ENCODE measurements at places on chromosomes 3 and 15.
A peak's percentile ranks its signal among the peaks of the same experiment; 100 is the strongest.

DNA sequence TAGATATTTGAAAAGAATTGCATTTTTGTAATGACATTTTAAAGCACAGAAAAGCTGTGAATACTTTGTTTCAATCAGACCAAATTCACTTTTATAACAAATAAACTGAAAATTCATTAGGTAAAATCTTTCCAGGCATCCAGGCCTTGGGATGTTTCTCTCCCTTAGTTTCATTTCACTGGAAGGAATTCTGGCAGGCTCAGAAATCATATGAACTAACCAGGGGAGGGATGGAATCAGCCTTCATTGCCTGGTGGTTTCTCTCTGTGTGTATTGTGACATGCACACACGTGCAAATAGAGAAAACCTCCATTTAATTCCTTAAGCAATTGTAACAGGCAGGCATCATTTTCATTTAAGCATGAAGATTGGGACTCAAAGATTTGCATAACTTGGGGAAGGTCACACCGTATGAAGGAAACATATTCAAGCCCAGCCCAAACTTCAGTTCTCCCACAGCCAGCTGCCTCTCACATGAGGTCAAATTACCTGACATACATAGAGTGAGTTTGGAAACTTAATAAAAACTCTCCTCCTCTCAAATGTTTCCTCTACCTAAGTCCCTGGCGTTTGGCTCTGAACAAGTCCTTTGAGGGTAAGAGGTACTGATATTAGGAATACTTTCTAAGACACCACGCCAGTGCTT, 376.1 kb upstream of the MCTP2 start:
- DNase-seq, result no peak

DNA sequence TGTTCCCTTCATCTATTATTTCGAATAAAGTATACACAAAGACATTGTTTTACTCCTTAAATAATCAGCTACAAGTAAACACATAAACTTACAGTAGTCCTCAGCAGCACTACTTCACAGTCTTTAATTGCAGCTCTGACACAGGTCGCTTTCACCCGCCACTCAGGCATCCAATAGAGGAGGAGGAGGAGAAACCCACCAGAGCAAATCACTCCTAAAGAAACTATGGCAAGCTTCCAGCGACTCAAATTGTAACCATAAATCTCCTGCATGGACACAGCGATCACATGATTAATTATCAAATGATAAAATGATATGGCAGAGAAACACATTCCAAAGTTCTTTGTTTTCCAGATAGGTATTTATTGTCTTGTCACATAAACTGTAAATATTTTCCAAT, 26.2 kb downstream of the ATP13A3 start:
- no peak for DNase-seq

DNA sequence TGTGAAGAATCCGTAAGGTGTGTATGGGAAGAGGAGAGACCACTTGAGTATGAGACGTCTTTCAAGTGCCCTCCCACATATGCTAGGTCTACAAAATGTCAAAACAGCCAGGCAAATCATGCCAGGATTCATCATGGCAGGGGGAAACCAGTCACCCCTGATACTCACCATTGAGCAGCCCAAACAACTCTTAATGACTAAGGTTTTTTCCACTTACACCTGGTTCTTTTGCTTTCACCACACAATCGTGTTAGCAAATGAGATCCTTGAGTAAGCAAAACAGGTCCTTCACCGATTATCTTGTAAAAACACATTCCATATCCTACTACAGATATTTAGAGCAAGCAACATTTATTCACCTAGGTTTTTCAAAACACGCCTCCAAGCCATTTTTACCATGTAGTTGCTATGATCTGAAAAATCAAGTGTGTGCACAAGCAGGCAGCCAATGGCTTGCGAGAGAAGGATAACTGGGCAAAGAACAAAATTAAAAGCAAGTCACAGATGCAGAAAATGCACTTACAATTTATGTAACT, 177.5 kb upstream of the LPP start:
- peak; percentile 29 for DNase-seq

DNA sequence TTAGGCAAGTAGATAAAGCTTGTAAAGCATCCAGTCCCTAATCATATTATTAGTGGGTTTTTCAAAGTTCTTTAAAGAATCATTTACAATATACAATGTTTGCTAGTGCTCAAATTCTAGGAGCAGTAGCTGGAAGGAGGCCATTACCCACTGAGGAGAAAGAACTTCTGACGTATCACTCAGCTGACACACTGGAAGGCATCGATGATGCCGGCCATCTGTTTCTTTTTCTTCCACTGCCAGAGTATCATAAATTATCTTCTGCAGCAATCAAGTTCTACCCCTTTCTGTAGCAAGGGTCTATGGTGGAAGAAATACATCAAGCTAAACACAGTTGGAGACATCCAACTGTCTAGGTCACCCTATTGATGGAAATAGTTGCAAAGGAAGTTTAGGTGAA, 243.2 kb upstream of the LRRN1 start:
- no peak for DNase-seq

- no peak for DNase-seq
These were observed 32.6 kb downstream of the PDCD6IP start for GRCh38 chr3:33831053-33831452.

DNA sequence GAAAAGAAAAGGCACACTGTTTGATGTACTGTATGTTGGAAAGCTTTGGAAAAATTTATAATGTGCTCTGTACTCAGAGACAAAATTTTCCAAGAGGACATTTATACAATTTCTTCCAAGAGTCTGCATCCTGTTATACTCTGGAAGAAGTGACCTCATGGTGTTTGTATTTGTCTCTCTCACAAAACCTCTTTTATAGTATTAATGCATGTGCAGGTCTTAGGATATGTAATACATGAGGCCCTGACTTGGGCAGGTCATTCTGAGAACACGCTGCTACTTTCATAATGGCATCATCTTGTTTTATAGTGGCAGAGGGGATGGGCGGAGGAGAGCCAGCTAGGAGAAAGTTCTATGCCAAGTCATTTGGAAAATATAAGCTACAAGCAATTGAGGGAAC, 72.0 kb upstream of the P3H2 start:
- DNase-seq, result no peak

GRCh38 chr3:105970283-105970682, 101.5 kb upstream of the CBLB start:
- no peak for DNase-seq
